Renal cortex interstitium (tissue), 15 donors: ENCODE measurements at places on chromosomes 2 and 18.

GRCh38 chr2:129758784-129759471 is 220.5 kb upstream of the RAB6C start:
- DNase-seq = no peak

DNA sequence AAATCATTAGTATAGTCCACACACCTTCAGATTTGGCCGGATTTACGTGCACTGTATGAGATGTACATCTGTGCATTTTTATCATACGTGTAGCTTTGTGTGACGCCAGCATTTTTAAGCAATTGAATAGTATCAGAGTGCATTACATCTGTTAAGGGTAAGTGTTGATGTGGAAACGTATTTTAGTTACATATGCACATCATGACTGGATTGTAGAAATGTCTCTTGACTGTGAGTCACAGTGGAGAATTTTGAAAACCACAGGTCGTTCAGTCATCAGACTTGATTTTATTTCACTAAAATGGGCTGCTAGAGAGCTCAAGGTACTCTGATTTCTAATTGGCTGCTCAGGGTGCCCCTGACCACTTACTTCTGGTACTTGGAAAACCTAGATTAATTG is 5.4 kb upstream of the GPBAR1 start:
- DNase-seq = no peak

GRCh38 chr2:162219426-162219825 is 23.8 kb downstream of the FAP start:
- no peak for DNase-seq

DNA sequence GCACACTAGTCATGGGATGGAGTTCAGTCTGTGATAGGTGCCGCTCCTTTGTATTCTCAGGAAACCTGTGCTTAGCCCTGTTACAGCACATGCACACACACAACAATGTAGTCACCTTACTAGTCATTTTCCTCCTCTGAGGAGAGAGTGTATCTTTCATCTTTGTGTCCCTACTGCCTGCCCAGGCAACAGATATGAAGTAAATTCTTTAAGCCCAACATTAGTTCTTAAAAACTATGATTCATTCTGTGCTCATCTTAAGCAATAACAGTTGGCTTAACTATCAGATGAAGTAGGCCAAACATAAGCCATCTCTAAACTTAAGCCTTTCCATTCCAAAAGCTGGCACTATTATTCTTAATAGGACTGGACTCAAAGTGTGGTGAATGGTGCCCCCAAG is 186.5 kb downstream of the LNPK start:
- no peak for DNase-seq

DNA sequence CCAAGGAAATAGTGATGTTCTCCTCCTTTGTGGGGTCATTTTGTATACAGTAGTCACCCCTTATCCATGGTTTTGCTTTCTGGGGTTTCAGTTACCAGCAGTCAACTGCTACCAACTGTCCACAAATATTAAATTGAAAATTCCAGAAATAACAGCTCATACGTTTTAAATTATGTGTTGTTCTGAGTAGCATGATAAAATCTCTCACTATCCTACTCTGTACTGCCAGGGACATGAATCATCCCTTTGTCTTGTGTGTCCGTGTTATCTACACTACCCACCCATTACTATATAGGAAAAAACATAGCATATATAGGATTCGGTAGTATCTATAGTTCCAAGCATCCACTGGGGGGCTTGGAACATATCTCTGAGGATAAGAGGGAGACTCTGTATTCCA is 120.9 kb upstream of the DCC start:
- DNase-seq = no peak

GRCh38 chr18:79944746-79945117 is 6.7 kb downstream of the SLC66A2 start:
- DNase-seq = no peak

DNA sequence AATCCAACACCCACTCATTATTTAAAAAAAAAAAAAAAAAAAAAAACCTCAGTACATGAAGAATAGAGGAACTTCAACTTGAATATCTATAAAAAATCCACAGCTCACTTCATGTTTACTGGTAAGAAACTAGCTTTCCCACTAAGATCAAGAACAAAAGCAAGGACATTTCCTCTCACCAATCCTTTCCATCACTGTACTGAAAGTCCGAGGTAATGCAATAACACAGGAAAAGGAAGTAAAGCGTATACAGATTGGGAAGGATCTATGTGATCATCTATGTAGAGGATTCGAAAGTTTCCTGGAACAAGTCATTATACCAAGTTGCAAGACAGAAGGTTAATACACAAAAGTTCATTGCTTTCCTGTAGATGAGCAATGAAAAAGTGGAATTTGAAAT is 63.2 kb downstream of the ROCK2 start:
- DNase-seq = no peak

DNA sequence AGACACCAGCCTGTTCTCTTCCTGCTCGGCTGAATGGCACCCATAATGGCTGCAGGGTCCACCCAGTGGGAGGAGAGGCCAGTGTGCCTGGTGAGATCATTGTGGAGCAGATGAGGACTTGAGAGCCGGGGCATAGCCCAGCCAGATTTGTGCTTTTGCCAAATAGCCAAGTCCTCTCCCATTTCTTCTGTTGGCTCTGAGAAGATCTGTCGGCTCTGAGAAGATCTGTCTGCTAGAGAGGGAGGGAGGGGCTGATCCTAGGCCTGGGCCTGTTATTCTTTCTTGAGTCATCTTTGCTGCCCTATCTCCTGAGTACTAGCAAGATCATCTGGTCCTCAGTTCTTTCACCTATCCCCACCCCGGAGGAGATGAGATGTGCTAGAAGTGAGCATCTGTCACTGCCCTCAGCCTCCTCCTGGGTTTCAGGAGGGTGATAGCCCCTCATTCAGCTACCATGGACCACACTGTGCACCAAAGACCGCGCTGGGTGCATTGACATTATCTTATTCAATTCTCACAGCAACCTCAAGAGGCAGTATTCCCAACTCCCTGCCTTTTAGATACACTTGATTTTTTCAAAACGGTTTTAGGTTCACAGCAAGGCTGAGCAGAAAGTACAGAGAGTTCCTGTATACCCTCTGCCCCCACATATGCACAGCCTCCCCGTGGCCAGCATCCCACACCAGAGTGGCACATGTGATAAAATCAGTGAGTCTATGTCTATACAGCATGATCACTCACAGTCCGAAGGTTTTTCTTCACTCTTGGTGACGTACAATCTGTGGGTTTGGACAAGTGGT is 98.6 kb downstream of the CAPN13 start:
- no peak for DNase-seq

DNA sequence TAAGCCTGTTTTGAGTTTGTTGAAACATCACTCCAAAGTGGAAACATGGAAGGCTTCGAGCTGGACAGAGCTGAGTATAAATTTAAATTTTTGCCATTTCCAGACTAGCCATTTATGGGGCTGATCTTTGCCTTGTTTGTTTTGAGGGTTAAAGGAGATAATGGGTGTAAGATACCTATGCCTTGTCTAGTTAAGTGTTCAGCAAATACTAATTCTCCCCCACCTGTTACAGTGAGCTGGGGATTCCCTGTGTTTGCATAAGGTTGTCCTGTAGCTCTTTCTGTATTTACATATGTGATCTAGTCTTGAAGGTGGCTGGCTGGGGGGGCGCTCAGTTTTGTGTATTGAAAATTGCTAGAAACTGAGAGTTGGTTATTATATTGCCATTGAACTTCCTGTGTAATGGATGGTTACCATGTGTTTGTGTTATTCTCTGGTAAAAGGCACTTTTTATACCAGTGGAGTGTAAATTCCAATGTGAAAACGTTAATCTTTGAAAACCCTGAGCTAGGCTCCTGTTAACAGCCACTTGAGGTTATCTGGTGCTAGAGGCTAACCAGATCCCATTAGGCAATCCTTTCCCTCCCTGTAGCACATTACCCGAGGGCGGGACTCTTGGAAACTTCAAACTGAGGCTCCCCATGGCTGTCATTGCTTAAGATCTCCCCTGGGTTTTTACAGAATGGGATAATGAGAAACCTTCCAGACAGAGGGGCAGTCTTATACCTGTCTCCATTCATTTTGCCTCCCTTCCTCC is 26.7 kb downstream of the TANC1 start:
- DNase-seq = no peak

- no peak for DNase-seq
Measured at GRCh38 chr2:45433363-45433762, 177.7 kb downstream of the SRBD1 start.

- no peak for DNase-seq
Measured at GRCh38 chr2:120646994-120647393, 88.7 kb upstream of the GLI2 start.

GRCh38 chr2:163528640-163529217 is 207.1 kb downstream of the FIGN start:
- DNase-seq = no peak

DNA sequence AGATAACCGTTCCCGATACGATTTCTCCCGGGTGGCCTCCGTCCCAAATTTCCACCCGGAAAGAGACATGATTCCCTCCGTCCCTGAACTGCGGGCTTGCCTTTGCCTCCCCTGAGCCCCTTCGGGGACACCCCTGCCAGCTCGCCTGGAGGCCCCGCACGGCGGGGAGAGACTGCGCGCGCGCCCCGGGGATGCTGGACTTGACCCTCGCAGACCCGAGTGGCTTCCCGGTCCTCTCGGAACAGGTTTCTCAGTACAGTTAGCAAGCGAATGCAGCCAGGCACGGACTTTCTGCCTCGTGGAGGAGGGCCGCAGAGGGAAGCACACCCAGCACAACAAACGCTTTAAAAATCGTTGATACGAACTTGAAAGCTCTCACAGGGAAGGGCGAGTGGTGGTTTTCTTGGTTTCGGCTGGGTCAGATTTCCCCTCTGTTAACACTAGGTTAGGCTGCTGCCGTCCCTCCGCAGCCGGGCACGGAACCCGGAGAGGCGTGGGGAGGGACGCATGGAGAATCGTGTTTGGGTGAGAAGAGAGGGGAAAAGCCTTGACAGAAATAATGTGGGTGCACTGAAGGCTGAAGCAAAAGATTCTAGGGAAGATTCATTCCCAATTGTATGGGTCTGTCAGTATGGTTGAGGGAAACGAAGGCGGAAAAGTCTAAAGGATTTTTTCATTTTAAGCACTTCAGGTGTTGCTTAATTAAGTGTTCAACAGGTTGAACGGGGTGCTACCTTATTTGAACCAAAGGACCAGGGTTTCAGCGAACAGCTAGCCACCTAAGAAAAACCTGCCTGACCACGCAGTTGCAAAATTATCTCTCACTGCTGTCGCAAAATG is 916 bp downstream of the TNFRSF11A start:
- no peak for DNase-seq

DNA sequence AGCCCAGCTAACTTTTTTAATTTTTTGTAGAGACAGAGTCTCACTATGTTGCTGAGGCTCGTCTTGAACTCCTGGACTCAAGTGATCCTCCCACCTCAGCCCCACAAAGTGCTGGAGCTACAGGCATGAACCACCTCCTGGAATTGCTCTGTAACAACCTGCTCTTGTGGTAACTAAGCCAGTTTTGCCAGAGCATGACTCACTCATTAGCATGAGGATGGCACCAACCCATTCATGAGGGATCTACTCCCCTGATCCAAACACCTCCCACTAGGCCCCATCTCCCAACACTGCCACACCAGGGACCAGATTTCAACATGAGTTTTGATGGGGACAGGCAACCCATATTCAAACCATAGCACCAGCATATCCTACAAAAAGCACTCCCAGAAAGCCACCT is 348.9 kb upstream of the RAB12 start:
- DNase-seq = no peak

GRCh38 chr2:36800381-36800780 is 103.9 kb downstream of the VIT start:
- DNase-seq = no peak

DNA sequence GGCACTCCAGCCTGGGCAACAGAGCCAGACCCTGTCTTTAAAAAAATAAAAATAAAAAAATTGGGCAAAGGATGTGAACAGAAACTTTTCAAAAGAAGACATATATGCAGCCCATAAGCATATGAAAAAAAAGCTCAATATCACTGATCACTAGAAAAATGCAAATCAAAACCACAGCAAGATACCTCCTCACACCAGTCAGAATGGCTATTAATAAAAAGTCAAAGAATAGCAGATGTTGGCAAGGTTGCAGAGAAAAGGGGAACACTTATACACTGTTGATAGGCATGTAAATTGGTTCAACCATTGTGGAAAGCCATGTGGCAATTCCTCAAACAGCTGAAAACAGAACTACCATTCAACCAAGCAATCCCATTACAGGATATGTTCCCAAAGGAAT is 204.1 kb upstream of the SRD5A2 start:
- DNase-seq = no peak

DNA sequence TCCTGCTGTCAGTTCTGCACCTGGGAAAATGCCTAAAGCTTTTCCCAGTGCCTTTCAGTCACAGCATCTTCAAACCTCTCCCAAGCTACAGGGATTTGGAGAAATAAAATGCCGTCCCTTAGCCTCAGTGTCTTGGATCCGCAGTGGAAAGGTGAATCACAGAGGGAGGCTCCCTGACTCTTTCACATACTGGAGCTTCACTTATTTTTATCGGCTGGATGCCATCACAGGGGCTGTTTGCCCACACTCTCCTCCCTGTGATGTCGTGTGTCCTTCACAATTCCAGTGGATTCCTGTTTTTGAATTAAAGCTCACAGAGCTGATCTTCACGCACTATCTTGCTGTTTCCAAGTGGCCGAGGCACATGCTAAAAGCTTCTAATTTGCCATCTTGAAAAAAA is 1303.1 kb upstream of the DDX18 start:
- DNase-seq = no peak

GRCh38 chr18:3340015-3340681 is 78.2 kb downstream of the MYL12B start:
- no peak for DNase-seq

DNA sequence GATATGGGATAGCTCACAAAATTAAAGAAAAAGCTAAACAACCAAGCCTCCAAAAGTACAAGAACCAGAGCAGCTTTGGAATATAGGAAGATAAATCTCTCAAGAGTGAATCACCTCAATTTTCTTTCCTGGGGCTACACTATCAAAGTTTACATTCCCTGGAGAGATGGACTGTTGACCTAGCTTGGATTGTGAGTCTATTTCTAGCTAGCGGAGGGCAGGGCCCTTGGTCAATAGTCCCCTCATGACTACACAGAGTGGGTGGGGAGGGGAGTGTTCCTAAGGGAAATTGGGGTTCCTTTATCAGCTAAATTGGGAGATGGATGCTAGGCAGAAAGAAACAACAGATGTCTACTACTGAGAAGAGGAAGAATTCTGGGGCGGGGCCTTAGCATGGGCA is 29.9 kb upstream of the EIF2AK3 start:
- no peak for DNase-seq

DNA sequence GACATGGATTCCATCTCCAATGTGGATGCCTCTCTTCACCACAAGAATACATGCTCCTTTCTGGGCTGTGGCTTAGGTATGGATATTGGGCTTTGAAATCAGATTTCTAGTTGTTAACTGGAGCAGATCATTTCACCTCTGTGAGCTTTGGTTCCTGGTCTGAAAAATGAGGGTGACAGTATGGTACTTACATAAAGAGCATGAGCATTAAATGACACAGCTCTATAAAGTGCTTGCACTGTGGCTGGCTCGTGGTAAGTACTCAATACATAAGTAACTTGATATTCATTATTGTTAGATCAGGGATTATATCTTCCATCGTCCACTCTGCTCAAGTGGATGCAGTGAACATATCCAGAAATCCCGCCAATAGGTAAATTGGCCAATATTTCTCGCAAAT is 33.4 kb downstream of the ARHGAP25 start:
- DNase-seq = no peak
